ENCODE measurements at places on chromosomes 16 and 17.

- no peaks in the 10 kb centered on the region for H3K36me3 ChIP-seq
- no peak overlapping the region for H3K4me3 ChIP-seq
- H3K4me1 ChIP-seq = no peaks in the 10 kb centered on the region
- DNase-seq = no peak
- H3K27ac ChIP-seq = no peak overlapping the region
- H3K27me3 ChIP-seq = no peaks in the 10 kb centered on the region
Observed at GRCh38 chr17:12812877-12813276, 23.6 kb downstream of the ARHGAP44 start.

DNA sequence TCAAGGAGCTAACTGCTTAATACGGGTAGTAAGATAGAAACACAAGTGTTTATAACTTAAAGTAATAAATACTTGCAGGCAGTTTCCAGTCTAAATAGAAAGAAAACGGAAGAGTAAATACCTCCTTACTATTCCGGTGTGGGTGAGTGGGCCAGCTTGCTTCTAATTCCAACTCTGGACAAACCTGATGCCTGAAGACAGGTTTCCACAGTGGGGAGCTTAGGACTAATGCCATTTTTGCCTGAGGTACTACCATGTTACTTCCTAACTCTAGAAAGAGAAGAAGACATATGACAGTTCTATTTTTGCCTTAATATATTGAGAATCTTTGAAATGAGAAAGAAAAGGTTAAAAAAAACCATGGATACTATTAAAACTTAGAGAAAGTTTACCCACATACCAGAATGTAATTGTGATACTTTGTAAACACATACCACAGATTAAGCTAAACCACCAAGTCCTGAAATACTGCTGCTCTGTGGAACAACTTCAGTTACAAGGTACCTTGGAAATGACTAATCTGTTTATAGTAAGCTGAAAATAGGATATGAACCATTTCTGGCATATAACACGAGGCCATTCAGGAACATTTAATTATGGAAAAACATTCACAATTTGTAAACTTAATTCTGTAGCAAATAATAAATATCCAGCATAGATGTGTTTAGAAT is 70.2 kb downstream of the ZZEF1 start:
- H3K4me3 ChIP-seq = no peak overlapping the region
- H3K27me3 ChIP-seq = no peaks in the 10 kb centered on the region
- peaks cover 41% of the 10 kb centered on the region for H3K36me3 ChIP-seq
- DNase-seq = peak; percentile 84
- no peak overlapping the region for H3K27ac ChIP-seq
- H3K4me1 ChIP-seq = no peaks in the 10 kb centered on the region

DNA sequence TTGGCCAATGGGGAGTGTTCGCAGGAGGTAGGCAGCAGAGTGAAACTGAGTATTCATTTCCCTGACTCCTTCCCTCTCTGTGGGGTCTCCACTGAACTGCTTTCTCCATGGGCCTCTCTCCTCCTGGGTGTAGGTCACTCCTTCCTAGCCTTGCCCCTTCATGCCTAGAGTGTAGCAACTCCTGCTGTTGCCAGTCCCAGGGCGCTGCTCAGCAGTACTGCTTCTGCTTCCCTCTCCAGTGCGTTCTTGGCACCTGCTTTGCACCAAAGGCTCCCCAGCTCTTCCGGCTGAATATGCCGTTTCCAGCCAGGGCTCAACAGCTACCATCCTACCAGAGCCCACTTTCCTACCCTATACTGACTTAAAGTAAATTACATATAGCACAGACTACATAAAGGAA is 92.2 kb downstream of the MAF start:
- H3K27me3 ChIP-seq = no peaks in the 10 kb centered on the region
- no peaks in the 10 kb centered on the region for H3K4me1 ChIP-seq
- no peak overlapping the region for H3K27ac ChIP-seq
- no peak overlapping the region for H3K4me3 ChIP-seq

GRCh38 chr17:81967533-81968395 is 6.8 kb upstream of the NOTUM start:
- H3K36me3 ChIP-seq = no peaks in the 10 kb centered on the region
- peaks cover 19% of the 10 kb centered on the region for H3K4me1 ChIP-seq
- H3K27ac ChIP-seq = no peak overlapping the region

DNA sequence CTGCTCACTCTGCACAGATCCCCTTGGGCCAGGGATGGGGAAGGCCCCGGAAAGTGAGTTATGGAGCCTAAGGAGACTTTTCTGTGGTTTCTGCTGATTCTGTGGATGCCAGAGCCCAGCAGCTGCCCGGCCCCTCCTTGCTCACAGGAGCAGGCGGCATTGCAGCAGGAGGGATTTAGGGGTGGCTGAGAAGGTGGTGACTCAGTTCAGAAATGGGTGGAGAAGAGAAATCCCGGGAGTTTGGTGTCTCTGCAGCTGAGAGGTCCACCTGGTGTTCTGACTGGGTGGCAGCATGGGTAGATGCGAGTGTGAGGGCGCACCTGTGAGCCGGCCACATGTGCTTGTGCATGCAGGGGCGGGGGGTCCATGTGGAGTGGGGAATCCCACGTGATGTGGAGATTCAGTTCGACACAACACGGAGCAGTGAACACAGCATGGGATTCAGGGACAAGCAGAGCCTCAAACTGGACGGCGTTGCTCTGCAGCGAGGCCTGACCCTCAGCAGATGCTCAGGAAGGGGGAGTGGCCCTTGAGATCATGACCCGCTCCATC is 16.0 kb upstream of the SPPL2C start:
- H3K4me3 ChIP-seq = no peak overlapping the region
- peaks cover 65% of the 10 kb centered on the region for H3K27me3 ChIP-seq
- peaks cover 1% of the 10 kb centered on the region for H3K4me1 ChIP-seq
- no peak overlapping the region for H3K27ac ChIP-seq
- DNase-seq = no peak

DNA sequence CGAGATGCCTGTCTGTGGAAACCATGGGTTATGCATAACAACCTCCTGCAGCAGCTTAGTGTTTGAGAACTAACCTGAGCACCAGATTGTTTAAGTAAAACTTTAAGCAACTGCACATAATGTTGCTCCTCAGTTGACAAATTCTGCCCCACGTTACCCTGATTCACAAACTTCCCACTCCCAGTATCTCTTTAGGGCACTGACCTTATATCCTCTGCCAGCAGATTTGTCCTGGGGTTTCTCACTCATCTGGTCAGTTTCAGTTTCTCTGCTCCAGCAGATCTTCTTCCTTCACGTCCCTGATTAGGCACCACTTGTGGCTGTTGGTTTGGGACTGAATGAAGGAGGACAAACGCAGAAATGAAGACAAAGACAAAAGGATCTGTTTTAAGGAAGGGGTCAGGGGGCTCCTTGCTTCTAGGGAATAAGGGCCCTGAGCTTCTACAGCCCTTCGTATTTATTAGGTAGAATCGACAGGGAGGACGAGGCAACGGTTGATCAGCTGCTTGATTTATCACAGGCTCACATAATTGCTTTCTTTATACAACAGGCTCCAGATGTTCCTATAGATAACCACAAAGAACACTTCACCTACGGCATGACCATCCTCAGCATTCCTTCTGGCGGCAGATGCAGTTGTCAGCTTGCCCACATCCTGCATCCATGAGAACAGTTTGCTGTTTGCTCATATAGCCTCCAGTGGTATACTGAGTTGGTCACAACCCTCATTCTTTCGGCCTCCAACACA is 13.5 kb upstream of the ZNF689 start:
- H3K4me3 ChIP-seq = no peak overlapping the region
- H3K4me1 ChIP-seq = peaks cover 3% of the 10 kb centered on the region
- H3K27ac ChIP-seq = no peak overlapping the region

GRCh38 chr16:84751241-84751640 is 51.4 kb downstream of the USP10 start:
- H3K27me3 ChIP-seq = no peaks in the 10 kb centered on the region
- no peak overlapping the region for H3K27ac ChIP-seq
- peaks cover 13% of the 10 kb centered on the region for H3K36me3 ChIP-seq
- H3K4me3 ChIP-seq = no peak overlapping the region
- peaks cover 4% of the 10 kb centered on the region for H3K4me1 ChIP-seq

DNA sequence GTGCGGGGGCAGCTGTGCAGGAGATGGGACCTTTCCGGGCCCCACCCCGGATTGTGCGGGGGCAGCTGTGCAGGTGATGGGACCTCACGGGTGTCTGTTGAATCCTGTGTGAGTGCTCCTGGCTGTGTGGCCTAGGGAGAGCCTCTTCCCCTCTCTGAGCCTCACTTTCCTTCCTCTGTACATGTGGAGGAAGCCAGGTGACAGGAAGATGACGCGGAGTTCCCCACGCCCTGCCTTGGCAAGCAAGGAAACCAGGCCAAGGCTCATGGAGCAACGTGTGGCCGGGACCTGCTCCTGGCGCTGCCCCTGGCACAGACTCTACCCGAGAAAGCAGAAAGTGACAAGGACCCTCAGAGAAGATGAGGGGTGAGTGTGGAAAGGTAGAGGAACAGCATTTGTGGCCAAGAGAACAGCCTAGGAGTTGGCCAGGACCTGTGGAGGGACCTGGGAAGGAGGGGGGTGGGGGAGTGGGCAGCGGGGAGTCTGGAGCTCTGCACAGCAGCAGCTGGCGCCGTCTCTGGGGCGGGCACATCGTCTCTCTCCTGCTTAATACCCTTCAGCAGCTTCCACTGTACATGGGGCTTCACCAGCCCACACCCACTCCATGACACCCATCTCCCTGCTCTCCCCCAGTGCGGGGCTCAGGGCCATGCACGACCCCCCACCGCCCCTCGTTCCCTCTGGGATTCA is 38.4 kb upstream of the PABPN1L start:
- H3K4me1 ChIP-seq = peaks cover 8% of the 10 kb centered on the region
- H3K4me3 ChIP-seq = no peak overlapping the region
- DNase-seq = no peak
- H3K36me3 ChIP-seq = no peaks in the 10 kb centered on the region
- H3K27me3 ChIP-seq = peaks cover 40% of the 10 kb centered on the region

DNA sequence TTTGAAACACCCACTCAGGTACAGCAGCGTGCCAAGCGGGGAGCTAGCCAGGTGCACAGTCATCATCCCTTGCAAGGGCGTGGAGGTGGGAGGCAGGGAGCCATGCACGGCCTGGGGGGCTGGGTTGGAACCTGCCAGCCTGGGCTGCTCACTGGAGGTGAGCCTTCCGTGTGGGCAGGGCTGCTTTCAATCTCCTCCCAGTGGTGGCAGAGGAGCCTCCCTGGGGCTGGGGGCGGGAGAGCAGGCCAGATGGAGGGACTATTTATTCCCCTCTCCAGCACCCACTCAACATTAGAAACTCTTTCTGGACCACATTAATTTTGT is 90.3 kb downstream of the KATNIP start:
- H3K36me3 ChIP-seq = peaks cover 4% of the 10 kb centered on the region
- no peak overlapping the region for H3K27ac ChIP-seq
- DNase-seq = no peak
- H3K4me1 ChIP-seq = peaks cover 10% of the 10 kb centered on the region
- H3K4me3 ChIP-seq = no peak overlapping the region

DNA sequence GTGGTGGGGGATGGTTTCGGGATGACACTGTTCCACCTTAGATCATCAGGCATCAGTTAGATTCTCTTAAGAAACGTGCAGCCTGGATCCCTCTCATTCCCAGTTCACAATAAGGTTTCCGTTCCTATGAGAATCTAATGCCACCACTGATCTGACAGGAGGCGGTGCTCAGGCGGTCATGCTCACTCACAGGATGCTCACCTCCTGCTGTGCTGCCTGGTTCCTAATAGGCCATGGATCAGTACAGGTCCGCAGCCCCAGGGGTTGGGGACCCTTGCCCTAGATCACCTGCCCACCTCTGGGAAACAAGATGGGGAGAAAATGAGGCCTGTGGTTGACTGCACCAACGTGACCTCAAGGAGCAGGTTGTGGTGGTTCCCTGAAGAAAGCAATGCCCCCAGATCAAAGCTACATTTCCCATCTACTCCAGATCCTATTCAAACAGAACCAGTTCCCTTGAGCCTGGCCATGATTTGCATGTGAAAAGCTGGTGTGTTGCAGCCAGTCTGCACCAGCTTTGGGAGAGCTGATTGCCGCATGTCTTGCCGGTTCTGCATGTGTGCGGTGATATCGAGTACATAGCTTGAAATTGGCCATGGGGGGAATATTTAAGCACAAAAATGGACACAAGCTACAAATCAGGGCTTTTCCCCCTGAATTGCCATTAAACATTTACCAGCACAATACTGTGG is 183.2 kb upstream of the HSBP1 start:
- H3K4me1 ChIP-seq = no peaks in the 10 kb centered on the region
- H3K27ac ChIP-seq = no peak overlapping the region
- H3K27me3 ChIP-seq = peaks cover 6% of the 10 kb centered on the region
- no peaks in the 10 kb centered on the region for H3K36me3 ChIP-seq

GRCh38 chr17:28328325-28328724 is 6.9 kb downstream of the IFT20 start:
- no peaks in the 10 kb centered on the region for H3K27me3 ChIP-seq
- peak; percentile 49 for DNase-seq
- H3K36me3 ChIP-seq = peaks cover 28% of the 10 kb centered on the region
- peaks cover 9% of the 10 kb centered on the region for H3K4me1 ChIP-seq

GRCh38 chr17:17737961-17738894 is 57.0 kb downstream of the RAI1 start:
- H3K36me3 ChIP-seq = no peaks in the 10 kb centered on the region
- H3K27me3 ChIP-seq = no peaks in the 10 kb centered on the region
- peak; percentile 40 for DNase-seq

- H3K27me3 ChIP-seq = peaks cover 58% of the 10 kb centered on the region
- DNase-seq = no peak
- no peak overlapping the region for H3K27ac ChIP-seq
- no peaks in the 10 kb centered on the region for H3K36me3 ChIP-seq
Observed at GRCh38 chr17:4576161-4576558, 8.2 kb upstream of the SMTNL2 start.

GRCh38 chr16:56833243-56833970 is 31.6 kb upstream of the SLC12A3 start:
- no peak overlapping the region for H3K4me3 ChIP-seq
- DNase-seq = no peak
- peaks cover 91% of the 10 kb centered on the region for H3K36me3 ChIP-seq
- H3K4me1 ChIP-seq = peaks cover 5% of the 10 kb centered on the region

DNA sequence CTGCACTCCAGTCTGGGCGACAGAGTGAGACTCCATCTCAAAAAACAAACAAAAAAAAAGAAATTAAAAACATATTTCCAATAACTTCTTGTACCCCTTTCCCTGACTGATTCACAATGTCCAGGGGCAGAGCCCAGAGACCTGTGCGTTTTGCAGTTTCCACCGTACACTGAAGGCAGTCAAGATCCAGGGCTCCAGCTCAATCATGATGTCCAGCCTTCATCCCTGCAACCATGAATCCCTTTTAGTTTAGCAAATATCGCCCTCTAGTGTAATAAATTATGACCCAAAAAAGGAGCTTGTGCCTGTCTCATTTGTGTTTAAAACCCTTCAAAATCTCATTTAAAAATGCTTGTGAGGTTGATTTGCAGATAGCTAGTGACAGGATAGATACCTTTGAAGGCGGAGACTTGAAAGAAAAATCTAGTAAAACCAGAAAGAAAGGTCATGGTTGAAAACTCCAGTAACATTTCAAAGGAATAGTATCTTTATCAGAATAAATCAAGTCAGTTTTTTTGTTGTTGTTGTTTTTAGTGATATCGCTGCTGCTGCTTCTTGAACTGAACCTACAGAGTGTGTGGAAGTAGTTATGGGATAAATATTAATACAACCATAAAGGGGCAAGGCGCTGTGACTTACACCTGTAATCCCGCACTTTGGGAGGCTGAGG is 3.7 kb upstream of the ERN1 start:
- peak; percentile 74 for DNase-seq
- H3K4me1 ChIP-seq = peaks cover 9% of the 10 kb centered on the region
- no peaks in the 10 kb centered on the region for H3K36me3 ChIP-seq
- H3K27ac ChIP-seq = no peak overlapping the region
- H3K4me3 ChIP-seq = no peak overlapping the region

GRCh38 chr17:43699438-43699756 is 37.7 kb upstream of the MEOX1 start:
- no peak overlapping the region for H3K27ac ChIP-seq
- peaks cover 20% of the 10 kb centered on the region for H3K27me3 ChIP-seq
- no peak for DNase-seq
- H3K4me1 ChIP-seq = peaks cover 9% of the 10 kb centered on the region

Data from mesenchymal stem cell (in vitro differentiated cells and primary cell).